ENCODE measurements at places on chromosomes 7 and 10.
A peak's percentile ranks its signal among the peaks of the same experiment; 100 is the strongest.

DNA sequence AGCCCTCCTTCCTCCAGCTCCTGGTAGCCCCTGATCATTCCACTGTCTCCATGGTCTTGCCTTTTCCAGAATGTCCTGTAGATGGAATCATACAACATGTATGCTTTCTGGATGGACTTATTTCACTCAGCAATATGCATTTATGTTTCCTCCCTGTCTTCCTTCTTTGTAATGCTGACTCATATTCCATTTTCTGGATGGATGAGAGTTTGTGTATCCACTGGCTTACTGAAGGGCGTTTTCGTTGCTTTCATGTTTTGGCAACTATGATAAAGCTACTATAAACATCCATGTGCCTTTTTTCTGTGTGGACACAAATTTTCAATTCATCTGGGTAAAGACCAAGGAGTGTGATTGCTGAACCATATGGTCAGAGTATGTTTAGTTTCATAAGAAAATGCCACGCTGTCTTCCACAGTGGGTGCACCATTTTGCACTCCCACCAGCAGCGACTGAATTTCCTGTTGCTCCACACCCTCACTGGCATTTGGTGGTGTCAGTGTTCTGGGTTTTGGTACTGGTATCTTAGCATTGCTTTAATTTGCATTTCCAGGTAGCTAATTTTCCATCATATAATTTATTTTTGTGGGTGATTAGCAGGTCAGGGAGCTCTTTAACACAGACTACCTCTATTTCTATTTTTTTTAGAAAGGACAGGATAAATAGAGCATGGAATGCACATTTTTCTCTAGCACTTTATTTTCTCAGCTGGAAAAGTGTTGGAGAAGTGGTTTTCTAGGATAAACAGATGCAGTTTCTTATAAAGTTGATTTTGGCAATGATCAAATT is 252.2 kb downstream of the WDR37 start:
- no peak for DNase-seq

GRCh38 chr10:124210263-124210662 is 116.9 kb upstream of the CHST15 start:
- DNase-seq: no peak

DNA sequence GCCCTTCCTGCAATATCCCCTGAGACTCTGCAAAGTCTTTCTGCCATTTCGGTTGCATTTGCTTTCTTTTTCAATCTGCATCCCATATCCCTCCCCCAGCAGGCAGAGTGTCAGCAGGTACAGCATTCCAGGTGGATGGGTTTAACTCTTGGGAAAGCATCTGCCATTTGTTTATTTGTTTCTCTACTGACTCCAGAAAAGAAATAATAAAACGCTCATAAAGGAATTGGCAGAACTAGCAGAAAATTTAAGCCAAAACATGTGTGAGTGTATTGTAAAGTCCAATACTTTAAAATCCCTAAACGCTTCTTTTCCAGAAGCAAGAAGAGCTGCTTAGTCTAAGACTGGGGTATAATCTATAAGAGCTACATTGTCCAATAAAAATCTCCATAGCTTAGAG is 393.8 kb downstream of the TNS3 start:
- DNase-seq: no peak

DNA sequence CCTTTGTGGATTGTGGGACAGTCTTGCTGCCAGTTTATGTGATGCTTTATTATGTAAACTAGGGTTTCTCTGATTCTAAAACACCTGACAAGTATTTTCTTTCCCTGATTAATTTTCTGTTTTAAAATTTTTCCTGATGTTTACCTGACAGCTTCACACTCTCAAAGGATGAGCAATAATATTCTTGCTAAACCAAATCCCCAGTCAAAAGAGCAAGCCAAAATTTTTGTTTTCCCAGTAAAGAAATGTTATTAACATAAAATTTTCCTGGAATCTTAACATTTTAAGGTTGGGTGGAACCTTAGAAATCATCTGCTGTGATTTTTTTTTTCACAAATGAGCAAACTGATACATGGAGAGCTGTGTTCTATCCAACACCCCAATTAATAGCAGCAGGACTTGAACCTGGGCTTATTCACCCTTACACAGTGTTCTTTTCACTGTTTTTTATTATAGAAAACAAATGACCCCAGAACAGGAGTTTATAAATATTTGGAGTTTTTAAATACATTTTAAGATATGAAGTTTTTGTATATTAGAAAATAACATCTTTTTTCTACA is 185.2 kb upstream of the VIPR2 start:
- no peak for DNase-seq

DNA sequence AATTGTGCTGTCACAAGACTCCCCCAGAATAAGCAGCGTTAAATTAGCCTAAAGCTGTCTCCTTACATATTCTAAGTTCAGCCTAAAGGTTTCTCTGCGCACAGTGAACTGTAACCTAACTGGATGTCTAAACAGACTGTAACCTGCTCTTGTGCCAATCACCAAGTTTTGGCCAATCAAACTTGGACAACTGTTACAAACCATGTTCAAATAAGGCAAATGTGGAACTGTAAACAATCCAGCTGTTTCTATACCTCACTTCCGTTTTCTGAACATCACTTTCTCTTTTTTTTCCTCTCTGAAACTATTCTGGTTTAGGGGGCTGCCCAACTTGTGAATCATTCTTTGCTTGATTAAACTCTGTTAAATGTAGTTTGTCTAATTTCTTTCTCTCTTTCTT is 252.2 kb upstream of the HABP2 start:
- DNase-seq: no peak

DNA sequence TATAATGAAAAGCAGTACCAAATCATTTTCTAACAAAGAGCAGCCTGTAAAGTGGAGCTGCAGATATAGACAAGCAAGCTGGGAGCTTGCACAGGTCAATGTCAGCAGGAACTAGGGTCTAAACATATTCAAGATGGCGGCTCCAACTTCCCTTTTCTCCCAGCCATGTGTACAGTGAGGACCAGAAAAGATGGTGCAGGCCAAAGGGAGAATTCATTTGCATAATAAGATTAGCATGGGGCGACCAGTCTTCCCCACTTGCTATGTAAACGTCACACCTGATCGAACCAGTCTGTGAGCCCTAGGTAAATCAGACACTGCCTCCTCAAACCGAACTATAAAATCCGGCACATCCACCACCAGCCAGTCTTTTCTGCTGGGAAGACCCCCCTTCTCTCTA is 4.4 kb upstream of the RAPGEF5 start:
- no peak for DNase-seq

DNA sequence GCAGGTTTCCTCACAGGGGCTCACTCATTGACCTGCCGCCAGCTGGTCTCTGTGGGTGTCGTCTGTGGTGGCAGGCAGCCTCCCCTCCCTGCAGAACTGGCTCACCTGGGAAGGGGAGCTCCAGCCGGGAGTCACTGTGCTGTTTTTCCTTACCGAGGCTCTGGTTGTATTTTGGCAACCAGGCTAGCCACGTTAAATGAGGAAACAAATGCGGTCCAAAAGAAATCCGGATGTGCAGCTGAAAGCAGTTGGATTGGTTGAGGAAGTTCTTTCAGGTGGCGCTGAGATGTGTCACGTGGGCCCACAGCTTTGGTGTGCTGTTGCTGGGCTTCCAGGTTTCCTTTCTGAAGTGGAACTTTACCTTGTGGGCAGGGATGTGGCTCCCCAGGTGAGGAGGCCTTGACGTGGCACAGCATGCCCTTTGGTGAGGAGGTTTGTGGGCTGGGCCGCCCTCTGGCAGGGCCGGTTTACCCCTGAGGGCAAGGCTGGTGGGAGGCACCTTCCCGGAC is 14.2 kb downstream of the MTURN start:
- peak; percentile 44 for DNase-seq

GRCh38 chr10:93261961-93262610 is 188.4 kb downstream of the CYP26A1 start:
- DNase-seq: no peak

GRCh38 chr10:80700252-80700651 is 162.6 kb downstream of the SH2D4B start:
- no peak for DNase-seq

- no peak for DNase-seq
Measured at GRCh38 chr10:91987397-91988037, 63.9 kb downstream of the BTAF1 start.

DNA sequence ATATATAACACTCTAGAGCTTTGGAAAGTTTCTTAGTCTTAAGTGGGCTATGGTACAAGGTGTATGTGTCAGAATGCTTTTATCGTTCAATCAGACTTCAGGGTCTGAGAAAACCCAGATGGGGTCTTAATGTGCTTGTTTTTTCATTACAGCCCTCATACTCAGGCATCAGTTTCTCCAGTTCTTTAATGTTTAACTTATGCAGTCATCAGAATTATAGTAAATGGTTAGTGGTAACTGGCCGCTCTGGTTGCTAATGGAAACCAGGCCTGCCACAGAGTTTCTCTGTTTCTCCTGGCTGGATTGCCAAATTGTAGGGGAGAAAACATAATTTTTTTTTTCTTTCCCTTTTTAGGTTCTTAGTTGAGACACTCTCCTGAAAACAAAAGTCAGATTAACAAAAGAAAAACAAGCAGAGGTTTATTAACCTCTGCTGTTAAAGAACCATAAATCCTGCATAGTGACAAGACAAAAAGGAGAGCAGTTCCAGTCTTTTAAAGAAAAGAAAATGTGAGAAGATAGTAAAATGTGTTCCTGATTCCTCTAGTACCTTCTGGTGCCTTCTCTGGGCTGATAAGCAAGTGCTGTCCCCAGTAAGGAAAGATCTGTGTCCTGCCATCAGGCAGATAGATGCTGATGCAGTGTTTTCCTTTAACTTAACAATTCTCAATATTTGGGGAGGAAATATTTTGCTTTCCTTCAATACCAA is 21.5 kb upstream of the GHITM start:
- DNase-seq: no peak

- DNase-seq: no peak
Measured at GRCh38 chr7:142934056-142934455, 510 bp upstream of the TRPV5 start.
